CD4-positive, alpha-beta T cell treated with Interleukin-4 for 1 hour (primary cell): ENCODE measurements at places on chromosomes 7 and 10.

- DNase-seq, result no peak
Observed at GRCh38 chr10:42640610-42641229, 2.4 kb upstream of the ZNF33B start.

- DNase-seq, result no peak
Observed at GRCh38 chr7:1985042-1985441, 247.7 kb downstream of the MAD1L1 start.

- no peak for DNase-seq
Observed at GRCh38 chr10:117533507-117534281, 8.9 kb upstream of the EMX2 start.

- DNase-seq, result no peak
Observed at GRCh38 chr10:35217455-35217854, 90.8 kb downstream of the CREM start.

DNA sequence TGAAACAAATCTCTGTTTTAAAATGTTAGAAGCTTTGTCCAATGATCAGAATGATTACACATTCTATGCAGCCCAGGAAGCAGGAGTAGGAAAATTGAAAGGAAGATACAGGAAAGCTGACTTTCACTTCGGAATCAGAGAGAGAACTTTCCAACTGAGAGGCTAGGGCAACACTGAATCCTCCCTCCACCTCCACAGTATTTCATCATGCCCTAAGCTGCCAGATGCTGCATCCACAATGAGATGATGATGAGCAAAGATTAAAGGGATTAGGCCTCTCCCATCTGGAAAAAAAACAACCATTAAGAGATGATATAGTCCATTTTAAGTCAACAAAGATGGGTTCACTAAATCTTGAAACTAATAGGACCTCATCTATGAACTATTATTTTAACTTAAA is 215.6 kb downstream of the GPR37 start:
- no peak for DNase-seq

DNA sequence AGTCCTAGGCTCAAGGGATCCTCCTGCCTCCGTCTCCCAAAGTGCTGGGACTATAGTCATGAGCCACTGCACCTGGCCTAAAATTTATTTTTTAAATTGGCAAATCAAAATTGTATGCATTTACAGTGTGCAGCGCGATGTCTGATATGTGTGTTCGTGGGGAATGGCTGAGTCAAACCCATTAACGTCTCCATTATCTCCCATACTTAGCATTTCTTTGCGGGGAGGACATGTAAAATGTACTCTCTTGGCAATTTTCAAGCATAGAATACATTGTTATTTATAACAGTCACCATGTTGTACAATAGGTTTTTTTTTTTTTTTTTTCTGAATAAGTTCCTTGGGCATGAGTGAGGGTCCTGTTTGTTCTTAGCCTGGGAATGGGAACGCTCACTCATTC is 3.8 kb downstream of the TMEM184A start:
- no peak for DNase-seq

DNA sequence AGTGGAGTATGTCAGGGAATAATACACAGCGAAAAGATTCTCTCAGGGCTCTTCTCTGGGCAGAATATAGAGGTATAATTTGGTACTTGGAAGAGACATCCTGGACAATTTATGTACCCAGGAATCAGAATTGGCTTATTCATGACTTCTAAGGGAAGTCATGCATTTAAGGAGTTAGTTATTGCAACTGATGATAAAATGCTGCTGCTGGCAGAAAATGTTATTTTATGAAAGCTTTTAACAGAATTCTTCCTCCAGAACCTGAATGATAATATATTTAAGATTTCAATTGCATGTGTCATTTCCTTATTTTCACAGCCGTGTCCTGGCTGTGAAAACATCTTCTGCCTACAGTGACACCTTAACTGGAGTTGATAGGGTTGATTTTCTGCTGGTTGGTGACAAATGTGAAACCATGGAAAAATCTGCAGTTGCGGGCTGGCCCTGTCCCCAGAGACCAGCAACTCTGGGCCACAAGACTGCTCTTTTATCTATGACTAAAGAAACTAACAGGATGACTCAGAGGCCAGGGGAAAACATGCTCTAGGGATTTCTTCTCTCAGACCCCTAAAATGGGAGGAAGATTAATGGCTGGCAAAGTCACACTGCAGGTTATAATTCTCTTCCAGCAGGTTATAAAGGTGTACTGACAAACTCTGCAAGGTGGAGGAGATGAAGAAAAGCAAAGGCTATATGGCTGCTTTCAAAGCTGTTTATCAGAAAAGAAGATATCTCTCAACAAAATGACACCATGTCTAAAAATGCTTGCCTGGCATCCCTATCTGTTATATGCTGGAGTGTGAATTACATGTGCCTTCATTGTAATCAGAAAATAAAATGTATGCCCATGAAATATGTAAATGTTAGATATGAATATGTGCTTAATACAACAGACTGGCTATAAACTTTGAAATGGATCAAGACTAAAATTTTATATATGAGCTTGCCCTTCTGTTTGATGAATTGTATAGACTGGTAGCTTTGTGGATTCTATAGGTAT is 12.1 kb upstream of the TRUB1 start:
- DNase-seq, result no peak

DNA sequence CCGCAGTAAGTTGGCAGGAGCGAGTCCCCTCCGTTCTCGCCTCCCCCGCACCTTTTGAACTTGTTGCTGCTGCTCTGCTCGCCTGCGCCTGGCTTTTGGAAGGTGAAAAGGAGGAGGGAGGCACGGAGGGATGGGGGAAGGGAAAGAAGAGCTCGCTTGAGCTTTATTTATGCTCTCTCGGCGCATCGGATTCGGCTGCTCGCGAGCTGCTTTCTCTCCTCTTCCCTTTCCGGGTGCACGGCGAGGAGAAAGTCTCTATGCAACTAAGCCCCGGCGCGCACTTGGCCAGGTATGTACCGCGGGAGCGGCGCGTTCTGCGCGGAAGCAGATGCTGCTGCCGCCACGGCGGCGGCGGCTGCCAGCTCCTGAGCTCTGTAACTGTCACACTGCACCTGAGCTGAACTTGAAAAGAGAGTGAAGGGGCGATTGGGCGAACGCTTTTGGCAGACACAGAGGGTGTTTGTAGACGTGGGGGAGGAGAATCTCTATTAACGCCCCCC is 551 bp downstream of the KCND2 start:
- no peak for DNase-seq

GRCh38 chr7:80131675-80132435 is 2.8 kb upstream of the GNAI1 start:
- DNase-seq, result no peak

- no peak for DNase-seq
Observed at GRCh38 chr7:92631067-92631849, 41.1 kb upstream of the FAM133B start.

DNA sequence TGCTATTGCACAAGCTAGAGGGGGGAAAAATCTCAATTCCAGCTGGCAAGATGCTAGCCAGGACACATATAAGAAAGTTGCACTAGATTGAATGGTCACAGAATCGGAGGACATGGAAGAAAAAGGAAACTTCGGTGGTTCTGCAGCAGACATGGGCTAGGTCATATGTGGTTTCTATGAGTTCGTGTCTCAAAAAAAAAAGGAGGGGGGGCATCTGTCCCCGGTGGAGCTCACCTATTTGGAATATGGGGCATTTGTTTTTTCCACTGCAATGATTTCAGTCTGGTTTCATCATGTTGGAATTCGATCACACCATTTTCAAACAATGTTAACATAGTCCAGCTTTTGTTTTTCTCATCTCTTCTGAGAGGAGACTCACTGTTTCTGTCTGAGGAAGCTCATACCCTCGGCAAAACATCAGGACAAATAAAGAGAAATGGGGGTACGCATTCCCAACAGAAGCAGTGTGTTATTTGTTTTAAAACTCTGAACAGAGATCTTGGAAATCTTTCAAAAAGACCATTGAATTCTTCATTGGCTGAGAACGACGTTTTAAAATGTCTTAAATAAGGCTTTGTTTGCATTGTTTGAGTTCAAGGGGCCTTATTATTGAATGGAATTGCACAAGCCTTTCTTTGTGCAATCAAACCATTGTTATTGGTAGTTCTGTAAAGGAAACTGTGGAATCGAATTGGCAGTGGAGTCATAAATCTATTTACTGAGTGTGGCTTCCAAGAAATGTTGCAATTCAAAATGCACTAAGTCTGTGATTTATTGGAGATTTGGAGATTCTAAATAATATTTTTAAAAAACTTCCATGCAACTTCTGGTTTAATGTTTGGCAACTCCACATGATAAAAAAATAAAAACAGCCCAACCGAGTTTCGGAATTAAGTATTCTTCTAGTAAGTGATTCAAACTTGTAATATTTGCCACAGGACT is 173.2 kb downstream of the RTKN2 start:
- no peak for DNase-seq

DNA sequence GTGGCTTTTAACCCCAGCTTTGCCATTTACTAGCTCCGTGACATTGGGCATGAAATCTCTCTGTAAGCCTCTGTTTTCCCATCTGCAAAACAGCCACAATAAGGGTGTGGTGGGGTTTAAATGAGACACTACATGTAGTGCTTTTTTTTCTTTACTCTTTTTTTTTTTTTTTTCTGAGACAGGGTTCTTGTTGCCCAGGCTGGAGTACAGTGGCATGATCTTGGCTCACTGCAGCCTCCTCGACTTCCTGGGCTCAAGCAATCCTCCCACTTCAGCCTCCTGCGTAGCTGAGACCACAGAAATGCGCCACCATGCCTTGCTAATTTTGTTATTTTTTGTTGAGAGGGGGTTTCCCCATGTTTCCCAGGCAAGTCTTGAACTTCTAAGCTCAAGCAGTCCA is 8.3 kb upstream of the DENND10 start:
- no peak for DNase-seq

GRCh38 chr7:146736446-146737190 is 620.0 kb downstream of the CNTNAP2 start:
- no peak for DNase-seq

DNA sequence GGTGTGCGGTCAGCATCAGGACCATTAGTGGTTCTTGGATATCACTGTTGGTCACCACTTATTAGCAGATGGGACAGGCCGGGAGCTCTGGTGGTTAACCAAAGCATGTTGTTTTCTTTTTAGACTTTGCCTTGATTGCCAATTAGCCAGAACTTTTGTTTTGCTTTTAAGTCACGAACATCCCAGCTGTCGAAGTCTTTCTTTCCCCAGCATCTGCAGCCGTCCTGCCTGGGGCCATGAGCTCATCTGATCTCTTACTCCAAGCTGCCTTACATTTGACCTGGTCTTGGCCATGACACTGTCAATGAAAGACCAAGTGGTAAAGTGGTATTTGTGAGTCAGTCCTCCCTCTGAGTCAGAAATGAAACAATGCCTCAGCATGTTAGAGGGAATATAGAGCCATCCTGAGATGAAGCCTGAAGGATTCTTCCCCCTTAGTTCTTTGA is 53.9 kb upstream of the CREB5 start:
- no peak for DNase-seq

DNA sequence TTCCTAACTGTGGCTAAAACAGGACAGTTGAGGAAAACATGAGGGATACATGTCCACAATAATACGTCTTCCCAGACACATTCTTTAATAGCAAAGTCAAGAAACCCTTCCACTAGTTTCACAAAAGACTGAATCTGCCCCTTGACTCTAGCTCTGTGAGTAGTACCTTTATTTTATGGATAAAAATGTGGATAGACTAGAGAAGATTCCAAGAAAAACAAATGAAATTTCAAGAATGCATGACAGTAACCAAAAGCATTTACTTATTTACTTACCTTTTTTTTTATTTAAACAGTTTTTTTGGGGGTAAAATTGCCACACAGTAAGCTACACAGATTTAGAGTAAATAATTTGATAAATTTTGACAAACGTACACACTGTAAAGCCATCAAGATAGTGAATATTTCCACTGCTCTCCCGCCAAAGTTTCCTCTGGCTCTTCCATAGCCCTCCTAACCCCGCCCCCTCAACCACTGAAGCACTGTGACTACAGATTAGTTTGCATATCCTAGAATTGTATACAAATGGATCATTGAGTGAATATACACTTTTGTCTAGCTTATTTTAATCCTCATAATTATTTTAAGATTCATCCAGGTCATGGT is 420.4 kb upstream of the ZMIZ1 start:
- no peak for DNase-seq

GRCh38 chr10:19611775-19612174 is 204.5 kb upstream of the PLXDC2 start:
- DNase-seq, result no peak

GRCh38 chr10:10625491-10625890 is 392.2 kb upstream of the CELF2 start:
- DNase-seq, result no peak

DNA sequence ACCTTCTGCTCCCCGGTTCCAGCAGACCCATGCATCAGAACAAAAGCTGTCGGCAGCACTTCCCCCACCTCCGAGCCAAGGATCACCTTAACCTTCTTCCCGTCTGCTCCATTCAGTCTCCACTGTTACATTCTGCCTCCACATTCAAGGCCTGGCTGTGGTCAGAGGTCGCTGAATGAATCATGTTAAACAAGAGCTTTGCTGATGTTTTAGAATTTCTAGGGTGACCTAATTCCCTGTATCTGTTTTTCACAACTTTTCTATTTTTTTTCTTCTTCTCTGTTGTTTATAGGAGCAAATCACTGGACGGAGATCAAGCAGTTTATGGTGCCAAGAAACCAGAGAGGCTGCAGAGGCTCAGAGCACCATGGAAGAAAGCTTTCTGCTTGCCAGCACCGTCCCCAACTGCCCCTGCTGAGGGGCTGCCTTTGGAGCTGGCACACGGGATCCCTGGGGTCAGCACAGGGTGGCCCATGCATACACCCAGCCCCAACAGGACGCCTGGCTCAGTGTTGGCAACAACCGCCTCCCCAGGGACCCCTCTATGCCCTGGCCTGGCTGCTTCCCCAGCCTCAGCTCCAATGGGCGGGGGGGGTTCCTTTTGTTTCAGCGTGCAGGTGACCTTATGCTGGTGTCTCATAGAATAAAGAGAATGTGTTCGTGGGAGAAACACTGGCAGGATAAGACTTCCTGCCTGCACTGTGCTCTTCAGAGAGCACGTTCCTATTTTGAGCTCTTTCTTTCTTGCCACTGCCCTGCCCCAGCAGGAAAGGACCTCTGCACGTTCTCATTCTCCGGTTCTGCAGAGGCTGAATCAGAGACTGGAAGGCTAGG is 182.7 kb upstream of the LYZL2 start:
- DNase-seq, result no peak

DNA sequence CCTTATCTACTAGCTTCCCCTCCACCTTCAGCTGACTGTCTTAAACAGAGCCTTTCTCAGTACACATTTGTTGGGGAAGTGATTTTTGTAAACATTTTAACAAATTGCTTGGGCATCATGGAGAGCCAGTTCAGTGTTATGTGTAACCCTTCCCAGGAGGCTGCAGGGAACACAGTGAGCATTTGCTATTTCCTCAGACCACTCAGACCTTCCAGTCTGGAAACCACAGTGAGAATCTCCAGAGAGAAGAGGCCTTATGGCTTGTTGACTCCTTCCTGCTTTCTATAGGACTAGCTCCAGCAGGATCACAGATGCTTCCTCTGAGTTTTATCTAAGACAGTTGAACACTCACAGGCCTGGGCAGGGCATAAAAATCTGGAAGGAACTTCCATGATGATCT is 409.8 kb upstream of the NPVF start:
- DNase-seq, result no peak

GRCh38 chr7:141847996-141848395 is 6.7 kb upstream of the PRSS37 start:
- no peak for DNase-seq

- no peak for DNase-seq
Observed at GRCh38 chr10:95964756-95965155, 57.0 kb downstream of the CC2D2B start.

- no peak for DNase-seq
Observed at GRCh38 chr7:36546331-36546730, 156.7 kb downstream of the ANLN start.
